Cortex of kidney (tissue), 1 donor: ENCODE measurements at places on chromosomes 13 and 19.

DNA sequence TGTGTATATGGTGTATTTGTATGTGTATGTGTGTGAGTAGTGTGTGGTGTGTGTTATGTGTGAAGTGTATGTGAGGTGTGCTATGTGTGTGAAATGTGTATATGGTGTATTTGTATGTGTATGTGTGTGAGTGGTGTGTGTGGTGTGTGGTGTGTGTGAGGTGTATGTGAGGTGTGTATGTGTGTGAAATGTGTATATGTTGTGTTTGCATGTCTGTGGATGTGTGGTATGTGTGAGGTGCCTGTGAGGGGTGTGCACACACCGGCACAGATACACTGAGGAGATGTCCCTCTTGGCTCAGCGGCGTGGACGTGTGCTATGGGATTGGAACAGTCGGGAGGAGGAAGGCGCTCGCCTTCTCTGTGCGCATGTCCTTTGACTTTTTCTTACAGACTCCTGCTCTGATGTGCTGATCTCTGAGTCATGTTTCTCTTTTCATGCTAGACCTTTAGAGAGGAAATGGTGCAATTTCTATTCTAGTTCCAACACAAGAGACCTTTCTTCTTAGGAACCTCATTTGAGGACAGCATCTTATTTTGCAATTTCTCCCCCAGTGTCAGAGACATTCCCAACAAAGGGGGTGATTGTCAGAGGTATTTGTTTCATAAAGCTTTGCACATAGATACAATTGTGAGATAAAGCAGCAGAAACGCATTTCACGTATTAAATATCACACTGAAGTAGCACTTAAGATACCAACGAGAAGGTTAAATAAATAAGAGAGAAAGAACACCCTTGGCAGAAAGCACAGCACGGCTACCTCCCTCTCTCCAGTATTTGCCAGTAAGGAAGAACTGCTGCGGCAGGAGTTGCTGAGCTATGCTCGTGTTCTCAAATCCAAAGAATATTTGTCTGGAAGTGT, 11.3 kb upstream of the TNFRSF19 start:
- no peak for DNase-seq

DNA sequence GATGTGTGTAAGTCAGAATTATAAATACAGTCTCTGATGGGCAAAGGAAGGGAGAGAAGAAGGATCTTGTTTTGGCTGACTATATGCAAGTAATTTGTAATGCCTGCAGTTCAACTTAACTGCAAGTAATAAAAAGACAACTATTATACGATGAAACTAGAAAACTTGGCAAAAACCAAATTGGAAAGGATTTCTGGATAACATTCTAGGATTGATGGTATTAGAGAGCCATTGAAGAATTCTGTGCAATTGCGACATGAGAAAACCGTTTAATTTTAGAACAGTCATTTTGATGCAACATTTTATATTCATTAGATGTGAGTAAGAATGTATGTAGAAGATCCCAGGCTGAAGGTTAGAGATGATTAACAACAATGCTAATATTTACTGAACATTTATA, 1334.1 kb downstream of the EFNB2 start:
- no peak for DNase-seq

DNA sequence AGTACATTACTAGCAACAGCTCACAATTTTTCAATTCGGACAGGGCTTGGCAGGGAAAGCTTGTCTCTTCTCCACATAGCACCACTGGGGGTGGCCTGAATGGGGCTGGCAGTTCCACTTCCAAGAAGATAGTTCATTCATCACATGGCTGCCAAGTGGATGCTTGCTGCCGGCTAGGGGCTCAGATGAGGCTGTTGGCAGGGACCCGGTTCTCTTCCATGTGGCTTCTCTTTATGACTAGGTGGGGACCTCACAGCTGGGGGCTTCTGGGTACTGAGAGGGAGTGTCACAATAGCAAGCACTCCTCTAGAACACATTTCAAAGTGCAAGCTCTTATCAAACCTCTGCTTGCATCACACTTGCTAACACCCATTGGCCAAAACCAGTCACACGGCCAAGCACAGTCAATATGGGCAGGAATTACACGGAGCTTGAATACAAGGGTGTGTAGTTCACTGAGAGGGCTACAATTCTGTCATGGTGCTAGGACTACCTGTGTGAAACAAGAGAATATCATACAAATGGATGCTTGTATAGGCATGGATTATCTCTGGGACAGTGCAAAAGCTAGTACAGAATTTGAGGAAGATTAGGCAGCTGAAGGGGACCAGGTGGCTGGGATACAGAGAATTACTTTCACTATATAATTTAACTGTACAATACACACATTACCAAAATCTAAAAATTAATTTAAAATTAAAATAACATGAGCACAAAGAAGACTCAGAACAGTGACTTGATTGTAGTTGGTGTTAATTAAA, 32.3 kb downstream of the ATP7B start:
- no peak for DNase-seq

DNA sequence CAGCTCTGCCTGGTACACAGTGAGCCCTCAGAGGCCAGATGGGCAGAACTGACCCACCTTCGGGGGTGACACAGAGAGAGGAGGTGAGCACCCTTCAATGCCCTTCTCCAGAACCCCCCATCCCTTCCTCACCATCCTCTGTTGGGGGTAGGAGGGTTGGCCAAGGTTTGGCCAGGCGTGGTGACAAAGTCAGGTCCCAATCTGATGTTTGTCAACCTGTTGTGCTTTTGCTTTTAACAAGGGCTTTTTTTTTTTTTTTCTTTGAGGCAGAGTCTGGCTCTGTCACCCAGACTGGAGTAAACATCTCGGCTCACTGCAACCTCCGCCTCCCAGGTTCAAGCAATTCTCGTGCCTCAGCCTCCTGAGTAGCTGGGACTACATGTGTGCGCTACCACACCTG, 7.3 kb downstream of the PTGIR start:
- DNase-seq = no peak

GRCh38 chr13:109384491-109385241, 401.7 kb downstream of the IRS2 start:
- DNase-seq = no peak

- no peak for DNase-seq
Measured at GRCh38 chr13:32073180-32073864, 41.7 kb downstream of the FRY start.

DNA sequence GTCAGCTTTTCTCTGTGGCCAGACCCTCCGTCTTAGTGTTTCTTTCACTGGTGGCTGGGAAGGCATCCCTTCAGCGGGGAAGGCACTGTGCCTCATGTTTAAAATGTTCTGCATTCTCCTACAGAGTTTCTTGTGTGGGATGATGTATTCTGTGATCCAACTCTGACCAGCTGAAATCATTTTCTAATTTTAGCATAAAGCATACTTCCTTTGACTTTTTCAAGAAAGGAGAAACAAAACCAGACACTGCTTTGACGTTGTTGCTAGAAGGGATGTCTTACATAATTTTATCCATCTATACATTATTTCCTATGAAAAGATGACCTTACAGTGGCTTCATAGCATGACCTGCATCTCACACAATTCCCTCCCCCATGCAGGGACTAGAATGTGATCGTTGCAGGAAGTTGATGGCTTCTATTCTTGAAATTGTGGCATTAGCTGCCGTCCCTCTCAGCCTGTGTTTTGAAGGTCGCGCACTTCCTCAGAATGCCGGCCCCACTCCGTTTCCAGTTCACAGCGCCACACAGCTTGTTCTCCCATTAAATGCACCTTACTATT, 38.6 kb upstream of the TEX29 start:
- DNase-seq = no peak

- DNase-seq = no peak
Measured at GRCh38 chr13:77437267-77437666, 98.2 kb upstream of the SCEL start.

- DNase-seq = no peak
Measured at GRCh38 chr13:21709697-21710096, 38.8 kb downstream of the FGF9 start.

- DNase-seq = no peak
Measured at GRCh38 chr19:13881692-13882418, 4.9 kb downstream of the NANOS3 start.

DNA sequence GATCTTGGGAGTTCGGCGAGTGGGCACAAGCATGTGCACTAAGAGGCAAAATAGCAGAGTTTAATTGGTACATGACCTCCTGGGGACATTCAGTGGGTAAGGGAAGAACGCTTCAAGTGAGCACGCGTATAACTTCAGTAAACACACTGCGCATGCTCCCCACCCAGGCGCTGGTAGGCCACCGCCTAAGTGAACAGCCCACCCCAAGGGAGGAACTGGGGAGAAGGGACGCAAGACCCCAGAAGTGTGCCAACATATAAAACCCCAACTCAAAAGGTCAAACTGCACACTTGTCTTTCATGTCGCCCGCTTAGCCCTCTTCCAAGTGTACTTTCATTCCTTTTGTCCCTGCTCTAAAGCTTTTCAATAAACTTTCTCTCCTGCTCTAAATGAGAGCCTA, 10.5 kb upstream of the NTN5 start:
- no peak for DNase-seq

- no peak for DNase-seq
Measured at GRCh38 chr13:41454170-41454569, 3.2 kb upstream of the RGCC start.

- no peak for DNase-seq
Measured at GRCh38 chr19:12015015-12015752, 20.3 kb downstream of the ZNF433 start.

DNA sequence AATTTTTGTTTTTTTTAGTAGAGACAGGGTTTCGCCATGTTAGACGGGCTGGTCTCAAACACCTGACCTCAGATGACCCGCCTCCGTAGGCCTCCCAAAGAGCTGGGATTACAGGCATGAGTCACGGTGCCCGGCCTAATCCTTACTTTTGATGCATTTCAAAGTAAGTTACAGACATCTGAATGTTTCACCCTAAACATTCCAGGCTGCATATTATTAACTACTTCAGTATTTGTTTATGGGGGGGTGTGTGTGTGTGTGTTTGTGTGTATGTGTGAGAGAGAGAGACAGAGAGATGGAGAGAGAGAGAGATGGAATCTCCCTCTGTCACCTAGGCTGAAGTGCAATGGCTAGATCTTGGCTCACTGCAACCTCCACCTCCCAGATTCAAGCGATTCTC, 13.1 kb downstream of the SULT2B1 start:
- DNase-seq = no peak

DNA sequence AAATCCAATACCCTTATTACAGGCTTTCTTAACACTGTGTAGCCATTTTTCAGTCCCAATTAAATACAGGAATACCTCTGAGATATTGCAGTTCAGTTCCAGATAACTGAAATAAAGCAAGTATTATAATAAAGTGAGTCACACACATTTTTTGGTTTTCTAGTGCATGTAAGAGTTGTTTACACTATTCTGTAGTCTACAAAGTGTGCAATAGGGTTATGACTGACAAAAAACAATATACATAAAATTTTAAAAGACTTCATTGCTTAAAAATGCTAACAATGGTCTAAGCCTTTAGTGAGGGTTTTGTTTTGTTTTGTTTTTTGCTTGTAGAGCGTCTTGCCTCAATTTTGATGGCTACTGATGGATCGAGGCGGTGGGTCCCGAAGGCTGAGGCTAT, 434.4 kb upstream of the NBEA start:
- no peak for DNase-seq

DNA sequence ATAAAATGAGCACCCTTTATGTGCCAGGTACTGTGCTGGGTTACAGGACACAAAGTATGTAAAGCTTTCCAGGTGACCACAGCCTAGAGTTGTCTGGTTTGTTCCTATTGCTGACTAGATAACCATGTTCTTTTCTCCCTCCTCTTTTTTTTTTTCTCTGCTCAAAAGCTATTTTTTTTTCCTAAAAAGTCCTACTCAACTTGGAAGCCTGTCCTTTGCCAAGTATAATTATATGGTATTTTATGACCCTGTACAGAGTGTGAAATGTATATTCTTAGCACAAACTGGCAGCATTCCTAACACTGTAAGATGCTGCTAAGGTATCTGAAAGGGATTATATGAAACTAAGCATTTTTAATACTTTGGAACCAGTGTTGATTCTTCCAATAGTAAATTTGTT, 171.0 kb downstream of the GPC6 start:
- no peak for DNase-seq

GRCh38 chr13:99281811-99282263, 23.7 kb upstream of the GPR18 start:
- DNase-seq = no peak

GRCh38 chr13:100646871-100647270, 27.7 kb downstream of the TMTC4 start:
- no peak for DNase-seq

DNA sequence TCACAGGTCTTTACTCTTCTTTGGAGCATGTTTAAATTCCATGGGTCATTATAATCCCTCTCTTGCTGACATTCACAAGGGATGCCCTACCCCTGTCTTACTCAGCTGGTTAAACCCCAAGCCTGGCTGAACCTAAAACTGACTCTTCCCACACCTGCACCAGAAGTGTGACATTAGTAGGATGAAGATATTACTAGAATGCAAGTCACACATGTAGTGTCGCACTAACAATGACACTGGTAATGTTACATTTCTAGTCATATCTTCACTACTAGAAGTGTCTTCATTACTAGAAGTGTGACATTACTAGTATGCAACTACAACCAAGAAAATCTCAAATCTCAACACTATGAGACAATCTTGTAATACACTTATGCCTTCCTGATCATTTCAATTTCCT, 14.2 kb downstream of the ZAR1L start:
- DNase-seq = no peak

DNA sequence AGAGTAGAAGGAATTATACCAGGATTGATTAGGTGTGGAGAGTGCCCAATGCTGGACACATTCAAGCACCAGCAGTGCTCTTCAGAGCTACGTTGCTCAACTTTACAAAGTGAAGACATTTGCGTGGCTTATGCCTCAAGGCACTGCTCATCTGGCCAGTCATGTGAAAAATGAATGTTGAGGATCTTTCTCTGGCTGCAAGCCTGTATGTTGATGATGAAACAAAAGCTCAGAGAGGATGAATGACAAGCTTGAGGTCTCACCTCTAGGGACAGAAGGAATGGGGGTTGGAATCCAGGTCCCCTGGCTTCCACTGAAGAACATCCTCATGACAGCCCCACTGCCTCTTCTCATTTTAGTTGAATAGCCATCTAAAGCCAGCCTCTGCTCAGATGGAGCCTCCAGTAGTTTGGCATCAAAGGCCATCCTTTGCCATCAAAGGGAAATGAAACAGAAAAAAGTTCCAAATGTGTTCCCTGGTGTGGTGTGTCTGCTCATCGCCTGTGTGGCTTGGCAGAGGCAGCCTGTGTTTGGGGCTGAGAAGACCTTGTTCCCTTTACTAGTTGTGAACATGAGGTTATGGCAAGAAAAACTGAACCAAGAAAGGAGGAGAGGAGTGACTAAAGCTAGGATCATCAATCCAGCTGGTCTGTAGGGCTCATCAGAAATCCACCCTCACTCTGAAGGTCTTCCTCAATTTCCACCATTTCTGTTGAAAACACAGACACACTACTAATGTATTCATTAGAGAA, 114.0 kb upstream of the KL start:
- no peak for DNase-seq

- no peak for DNase-seq
Measured at GRCh38 chr19:58395220-58395978, at the start of gene RNF225. TSS of gene RNF225 (plus strand) at chr19:58395656. CDS start at chr19:58396090, 434 bp downstream.
